NCI-H345 (cell line): ENCODE measurements at places on chromosomes 16 and 17.

GRCh38 chr16:75660321-75660720 is 12.7 kb downstream of the TERF2IP start:
- no peak for DNase-seq

DNA sequence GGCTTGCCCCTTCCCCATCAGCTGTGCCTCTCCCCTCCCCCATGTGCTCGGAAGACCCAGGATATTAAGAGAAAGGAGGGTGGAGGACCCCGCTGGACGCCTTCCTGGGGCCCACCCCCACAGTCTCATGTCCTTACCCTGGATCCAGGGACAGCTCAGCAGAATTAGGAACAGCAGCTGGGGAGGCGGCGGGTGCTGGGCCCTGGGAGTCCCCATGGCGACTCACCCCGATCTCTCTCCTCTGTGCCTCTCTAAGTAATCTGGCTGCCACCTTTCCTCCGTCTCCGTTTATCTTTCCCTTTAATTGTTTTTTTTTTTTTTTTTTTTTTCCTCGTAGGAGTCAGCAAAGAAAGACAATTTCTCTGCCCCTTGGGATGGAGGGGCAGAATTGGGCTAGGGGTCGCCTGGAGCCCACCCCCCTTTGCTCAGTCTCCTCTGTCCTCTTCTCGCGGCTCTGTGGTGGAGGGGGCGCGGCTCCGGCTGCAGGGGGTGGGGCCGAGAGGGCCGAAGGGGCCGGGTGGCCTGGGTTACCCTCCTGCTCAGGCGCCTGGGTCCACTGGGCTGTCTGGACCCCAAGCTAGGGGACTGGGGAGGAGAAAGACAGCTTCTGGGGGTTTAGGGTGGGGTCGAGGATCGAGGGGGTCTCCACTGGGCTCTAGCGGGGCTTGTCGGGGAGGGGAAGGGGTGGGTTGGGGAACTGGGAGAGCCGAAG is 390 bp downstream of the SEZ6L2 start:
- peak; percentile 89 for DNase-seq

- DNase-seq: no peak
These were observed 236.4 kb upstream of the AXIN2 start for GRCh38 chr17:65797809-65798208.

DNA sequence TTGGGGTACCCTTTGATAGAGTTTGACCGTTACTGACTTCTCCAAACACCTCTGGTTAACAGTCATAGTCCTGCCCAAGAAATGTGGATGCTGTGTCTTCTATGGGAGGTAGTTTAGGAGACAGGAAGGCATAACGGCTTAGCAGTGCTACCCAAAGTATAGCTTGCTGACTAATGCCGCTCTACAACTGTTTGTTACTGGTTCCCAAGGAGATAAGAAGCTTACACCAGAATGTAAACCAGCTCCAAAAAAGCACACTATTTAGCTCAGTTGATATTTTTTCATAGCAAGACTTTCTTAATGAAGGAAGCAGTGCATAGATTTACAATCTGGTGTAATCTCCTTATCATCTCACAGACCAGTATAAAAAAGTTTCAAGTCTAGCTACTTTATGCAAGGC is 95.7 kb downstream of the HS3ST3B1 start:
- no peak for DNase-seq
